Tibial nerve (tissue), 4 donors: ENCODE measurements at places on chromosomes 4 and X. TPM values are rescaled to one million over a fixed set of nuclear protein-coding genes. Genes with fewer than 3 reads are reported as not detected.

Gene ZNF157
- 0.78 TPM for total RNA-seq

Gene SPINK2
- total RNA-seq = not detected

Gene MAGEA12
- not detected for total RNA-seq

Gene MAGEB17
- total RNA-seq = not detected

Gene TMEM154
- 0.90 TPM for total RNA-seq

Gene SPACA5
- total RNA-seq = not detected

Gene FMR1NB
- not detected for total RNA-seq

Gene CT83
- total RNA-seq = not detected

Gene ATP8A1
- total RNA-seq = 57.9 TPM

Gene FAM184B
- not detected for total RNA-seq

Gene MEPE
- total RNA-seq = not detected

Gene GYPE
- 0.78 TPM for total RNA-seq

Gene ZNF41
- 8.1 TPM for total RNA-seq

Gene HS6ST2
- 0.63 TPM for total RNA-seq

Gene CFAP97
- total RNA-seq = 33.9 TPM

Gene FAM9B
- not detected for total RNA-seq

Gene TLR1
- 29.1 TPM for total RNA-seq

Gene FGB
- not detected for total RNA-seq

Gene LINC00632
- total RNA-seq = 354 TPM

Gene GABRB1
- not detected for total RNA-seq

Gene FHIP1A
- 9.8 TPM for total RNA-seq

Gene PNCK
- total RNA-seq = 0.63 TPM

Gene CT47B1
- not detected for total RNA-seq

Gene C1GALT1C1
- total RNA-seq = 16.5 TPM

Gene DDIT4L
- 3.5 TPM for total RNA-seq

Gene TRIM60
- total RNA-seq = not detected

Gene ADH4
- 0.66 TPM for total RNA-seq

Gene AREG
- total RNA-seq = 9.6 TPM

Gene ELK1
- 38.4 TPM for total RNA-seq

Gene PROM1
- total RNA-seq = not detected

Gene FGA
- total RNA-seq = not detected

Gene SLC25A5
- 176 TPM for total RNA-seq

Gene NAT8L
- total RNA-seq = 11.1 TPM

Gene NPNT
- 15.6 TPM for total RNA-seq

Gene HTN3
- total RNA-seq = not detected

Gene GAGE12C
- total RNA-seq = not detected

Gene TBC1D9
- total RNA-seq = 23.7 TPM

Gene GC
- total RNA-seq = not detected

Gene DCLK2
- total RNA-seq = 11.2 TPM

Gene MTMR8
- 4.8 TPM for total RNA-seq

Gene EREG
- not detected for total RNA-seq

Gene CDX4
- total RNA-seq = not detected

Gene STS
- 8.8 TPM for total RNA-seq

Gene NMU
- total RNA-seq = not detected

Gene CSN2
- not detected for total RNA-seq

Gene RBM47
- total RNA-seq = 22.8 TPM

Gene CD38
- 3.0 TPM for total RNA-seq

Gene PRSS12
- 0.21 TPM for total RNA-seq

Gene ASB5
- total RNA-seq = not detected
